Naive B cell (primary cell): ENCODE measurements at places on chromosomes 16 and 17.

DNA sequence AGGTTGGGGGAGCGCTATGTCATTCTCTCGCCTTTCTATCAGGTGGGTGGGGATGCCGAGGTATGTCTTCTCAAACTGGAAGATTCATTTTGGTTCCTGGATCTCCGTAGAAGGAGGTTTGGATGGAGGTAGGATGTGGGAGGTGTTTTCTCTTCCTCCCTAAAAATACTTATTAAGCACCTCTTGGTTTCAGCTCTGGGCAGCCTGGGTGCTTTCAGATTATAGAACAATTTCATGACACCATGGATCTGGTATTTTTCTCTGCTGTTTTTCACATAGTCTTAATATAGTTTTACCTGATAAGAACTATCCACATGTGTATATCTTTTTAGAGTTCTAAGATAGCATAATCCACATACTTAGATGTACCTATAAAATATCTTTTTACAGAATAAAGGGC, 92.9 kb downstream of the YPEL2 start:
- no peak for DNase-seq

DNA sequence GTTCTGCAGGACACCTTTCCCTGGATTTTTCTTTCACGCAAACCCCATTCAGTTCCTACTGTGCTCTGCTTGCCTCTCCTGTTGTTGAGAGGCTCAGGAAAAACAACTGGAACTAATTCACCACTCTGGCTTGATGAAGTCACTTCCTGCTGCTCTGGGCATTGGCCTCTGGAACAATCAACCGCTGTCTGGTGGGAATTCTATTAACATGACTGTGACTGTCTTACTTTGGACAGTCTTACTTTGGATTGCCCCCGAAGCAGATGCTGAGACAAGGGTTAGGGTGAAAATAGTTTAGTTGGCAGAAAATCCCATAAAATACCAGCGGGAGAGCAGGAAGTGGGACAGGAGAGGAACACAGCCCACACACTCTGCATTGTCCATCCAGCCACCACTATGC, 90.0 kb upstream of the HSBP1 start:
- DNase-seq = no peak

GRCh38 chr17:57140316-57140715, 55.3 kb downstream of the AKAP1 start:
- DNase-seq = no peak

DNA sequence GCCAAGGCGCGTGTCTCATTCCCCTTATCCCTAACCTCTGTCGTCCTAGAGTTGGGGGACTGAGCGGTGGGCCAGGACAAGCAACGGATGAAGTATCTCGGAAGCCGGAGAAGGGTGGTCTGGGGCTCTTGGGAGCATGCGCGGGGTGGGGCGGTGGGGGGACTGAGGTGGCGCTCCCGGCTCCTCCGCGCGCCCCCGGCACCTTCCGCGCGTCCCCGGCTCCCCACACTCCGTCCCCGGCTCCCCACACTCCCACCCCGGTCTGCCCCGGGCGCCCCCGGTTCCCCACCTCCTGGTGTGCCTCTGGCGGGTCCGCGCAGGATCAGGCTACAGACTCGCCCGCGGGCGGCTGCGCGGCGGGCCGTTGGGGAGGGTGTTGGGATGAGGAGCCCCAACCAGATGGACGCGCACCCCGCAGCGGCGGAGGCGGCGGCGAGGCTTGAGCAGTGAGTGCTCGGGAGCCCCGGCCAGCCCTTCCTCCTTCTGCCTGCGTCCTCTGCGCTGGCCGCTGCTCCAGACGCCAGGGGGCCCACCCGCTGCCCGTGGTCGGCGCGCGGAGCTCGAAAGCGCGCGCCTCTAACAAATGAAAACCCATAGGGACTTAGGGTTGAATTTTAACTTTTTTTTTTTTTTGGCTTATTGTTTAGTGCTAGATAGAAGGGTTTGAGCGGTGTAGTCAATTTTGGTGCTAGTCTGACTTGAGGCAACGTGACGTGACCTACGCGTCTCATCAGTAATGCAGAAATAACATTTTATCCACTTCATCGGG, 5.6 kb upstream of the CRYM start:
- peak; percentile 39 for DNase-seq

DNA sequence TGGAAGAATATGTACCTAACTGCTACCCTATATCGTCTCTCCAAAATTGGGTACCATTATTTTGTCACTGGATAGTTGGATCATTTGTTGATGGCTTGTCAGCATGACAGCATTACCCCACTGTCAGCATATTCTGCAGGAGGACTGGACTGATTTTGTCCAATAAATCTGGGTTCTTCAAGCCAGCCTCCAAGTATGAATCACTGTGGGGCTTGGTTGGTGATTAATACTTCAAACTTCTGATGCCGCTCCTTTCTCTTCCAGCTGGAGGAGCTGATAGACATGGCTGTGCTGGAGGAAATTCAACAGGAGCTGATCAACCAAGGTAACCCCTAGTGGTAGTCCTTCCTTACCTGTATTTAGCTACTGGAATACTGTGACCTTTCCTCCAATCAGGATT, 2.5 kb downstream of the RPAIN start:
- DNase-seq = no peak

DNA sequence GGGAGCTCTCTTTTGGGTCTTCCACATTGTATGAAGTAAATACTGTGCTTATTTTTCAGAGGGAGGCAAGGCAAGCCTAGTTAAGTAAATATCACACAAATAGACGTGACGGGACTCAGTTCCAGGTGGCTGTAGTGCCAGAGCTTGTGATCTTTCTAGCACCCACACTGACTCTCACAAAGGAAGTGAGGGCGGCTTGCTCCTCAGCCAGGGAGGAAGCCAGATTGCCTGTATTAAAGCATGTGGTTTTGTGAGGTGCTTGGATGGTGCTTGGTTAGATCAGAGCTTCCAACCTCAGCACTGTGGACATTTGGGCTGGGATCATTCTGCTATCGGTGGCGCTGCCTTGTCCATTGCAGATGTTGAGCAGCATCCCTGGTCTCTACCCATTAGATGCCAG, 80.1 kb downstream of the VAT1L start:
- no peak for DNase-seq

DNA sequence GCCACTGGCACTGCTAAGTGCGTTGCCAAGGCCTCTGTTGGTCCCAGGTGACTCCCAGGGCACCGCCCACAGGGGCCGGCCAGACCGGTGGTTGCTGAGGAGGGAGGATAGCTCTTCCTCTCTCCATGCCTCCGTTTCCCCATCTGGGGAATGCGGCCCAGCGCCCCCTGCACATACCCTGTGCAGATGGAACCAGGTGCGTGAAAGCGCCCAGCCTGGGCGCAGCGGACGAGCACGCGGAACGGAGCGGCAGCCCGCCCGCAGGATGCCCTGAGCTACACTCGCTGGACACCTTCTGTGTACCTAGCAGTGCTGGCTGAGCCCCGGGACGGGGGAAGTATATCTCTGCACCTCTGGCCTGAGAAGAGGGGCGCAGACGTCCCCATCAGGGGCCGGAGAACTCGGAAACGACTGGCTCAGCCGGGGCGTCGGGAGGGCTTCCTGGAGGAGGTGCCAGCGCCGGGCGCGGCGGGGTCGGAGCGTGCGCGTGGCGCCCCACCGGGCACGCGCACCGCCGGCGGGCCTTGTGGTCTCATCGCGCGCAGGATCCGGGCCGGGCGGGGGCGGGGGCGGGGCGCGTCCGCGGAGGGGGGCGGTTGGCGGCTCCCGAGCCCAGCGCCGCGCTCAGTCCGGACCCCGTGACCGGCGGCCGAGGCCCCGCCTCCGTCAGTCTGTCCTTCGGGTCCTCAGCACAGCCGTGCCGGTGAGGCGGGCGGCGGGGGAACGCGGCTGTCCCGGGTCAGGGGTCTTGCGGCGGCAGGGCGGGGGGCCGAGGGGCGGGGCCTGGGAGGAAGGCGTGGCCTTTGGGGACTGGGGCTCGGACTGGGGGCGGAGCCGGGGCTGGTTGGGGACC, at the start of the genes CCDC78 and HAGHL:
TSS of gene CCDC78 (minus strand) at position 6 of the 853 bp plus-strand sequence. CDS start 76 bp downstream, outside the sequence.
TSS of gene HAGHL (plus strand) at position 669 of the 853 bp plus-strand sequence. CDS start 404 bp downstream, outside the sequence.
- DNase-seq = peak; percentile 56

GRCh38 chr17:57407287-57408070, 151.2 kb downstream of the MSI2 start:
- no peak for DNase-seq

- no peak for DNase-seq
Measured at GRCh38 chr16:253833-254232, 19.2 kb downstream of the FAM234A start.

DNA sequence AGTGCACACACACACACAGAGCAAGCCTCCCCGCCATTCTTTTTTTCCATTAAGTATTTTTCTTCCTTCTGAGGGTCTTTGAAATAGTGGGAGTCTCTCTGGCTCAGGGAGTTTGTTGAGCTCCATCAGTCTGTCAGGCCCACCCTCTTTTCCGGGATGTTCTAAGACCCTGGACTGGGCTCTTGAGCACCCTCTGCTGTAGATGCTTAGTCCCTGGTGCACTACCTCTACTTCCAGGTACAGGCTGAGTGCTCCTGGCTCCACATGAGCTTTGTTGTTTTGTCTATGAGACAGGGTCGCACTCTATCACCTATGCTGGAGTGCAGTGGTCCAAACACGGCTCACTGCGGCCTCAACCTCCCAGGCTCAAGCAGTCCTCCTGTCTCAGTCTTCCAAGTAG, 20.7 kb downstream of the LIMD2 start:
- DNase-seq = no peak

DNA sequence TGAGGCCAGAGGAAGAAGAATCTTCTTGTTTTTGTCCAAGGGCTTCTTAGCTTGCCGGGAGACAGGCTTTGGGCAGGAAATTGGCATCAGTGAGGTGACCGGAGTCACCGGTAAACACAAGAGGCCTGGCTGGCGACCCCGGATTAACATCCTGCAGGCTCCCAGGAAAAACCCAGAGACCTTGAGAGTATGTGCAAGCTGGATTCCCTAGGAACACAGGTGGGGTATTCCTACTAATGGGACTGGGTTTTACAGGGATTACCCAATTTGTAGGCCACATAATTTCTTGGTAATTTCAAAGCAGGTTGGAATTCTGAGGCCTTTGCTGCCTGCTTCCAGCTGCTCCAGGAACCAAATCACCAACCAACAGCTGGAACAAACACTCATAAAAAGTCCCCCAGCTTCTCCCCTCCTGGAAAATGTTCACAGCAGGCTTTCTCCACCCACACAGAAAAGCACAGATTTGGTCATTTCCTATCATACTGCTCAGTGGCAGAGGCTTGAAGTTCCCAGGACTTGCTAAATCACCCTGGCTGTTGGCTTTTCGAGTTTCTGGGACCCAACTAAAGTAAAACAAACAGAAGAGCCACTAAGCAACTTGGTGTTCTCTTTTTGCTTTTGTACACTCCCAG, 258.8 kb downstream of the IRF8 start:
- DNase-seq = no peak

DNA sequence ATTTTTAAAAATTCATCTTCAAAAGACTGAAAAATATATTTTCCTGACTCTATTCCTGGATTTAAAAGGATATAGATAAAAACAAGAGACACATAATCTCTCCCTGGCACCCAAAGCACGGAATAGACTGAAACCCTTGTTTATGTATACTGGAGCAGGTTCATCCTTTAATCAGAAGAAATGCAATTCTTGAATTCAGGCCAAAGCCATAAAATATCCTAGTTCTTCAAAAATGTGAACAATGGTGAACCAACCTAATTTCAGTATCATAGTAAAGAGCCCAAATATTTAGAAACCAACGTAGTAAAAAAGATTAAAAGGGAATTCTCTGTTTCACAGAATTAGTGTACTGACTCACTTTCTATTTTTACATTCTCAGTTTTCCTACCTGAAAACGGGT, 188.5 kb upstream of the C17orf78 start:
- DNase-seq = no peak

DNA sequence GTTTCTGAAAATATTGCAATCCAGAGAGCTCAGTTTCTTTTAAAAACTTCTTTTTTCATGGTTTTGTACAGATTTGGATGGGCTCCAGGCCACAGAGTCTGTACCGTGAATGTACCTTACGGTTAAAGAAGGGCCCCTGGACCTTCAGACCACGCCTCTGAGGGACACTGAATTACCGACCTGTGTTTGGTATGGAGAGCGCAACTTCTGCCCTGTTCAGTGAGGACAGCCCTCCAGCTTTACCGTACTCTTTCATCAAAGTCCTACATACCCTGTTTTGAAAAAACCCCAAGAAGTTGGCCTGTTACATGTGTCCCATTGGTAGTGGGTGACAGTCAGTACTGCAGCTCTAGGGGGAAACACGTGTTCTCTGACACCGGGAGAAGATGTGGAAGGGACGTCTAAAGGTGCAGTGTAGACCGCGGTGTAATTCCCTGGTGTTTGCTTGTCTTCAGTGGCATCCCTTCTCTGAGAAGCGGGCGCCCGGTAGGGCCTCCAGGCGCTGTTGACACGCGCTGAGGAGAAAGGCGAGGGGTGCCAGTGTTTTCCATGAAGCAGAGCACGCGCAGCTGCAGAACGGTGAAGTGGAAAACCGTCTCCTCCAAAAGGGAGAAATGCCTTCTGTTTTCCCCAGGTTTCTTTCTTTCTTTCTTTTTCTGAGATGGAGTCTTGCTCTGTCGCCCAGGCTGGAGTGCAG, 6.2 kb downstream of the PGS1 start:
- no peak for DNase-seq

DNA sequence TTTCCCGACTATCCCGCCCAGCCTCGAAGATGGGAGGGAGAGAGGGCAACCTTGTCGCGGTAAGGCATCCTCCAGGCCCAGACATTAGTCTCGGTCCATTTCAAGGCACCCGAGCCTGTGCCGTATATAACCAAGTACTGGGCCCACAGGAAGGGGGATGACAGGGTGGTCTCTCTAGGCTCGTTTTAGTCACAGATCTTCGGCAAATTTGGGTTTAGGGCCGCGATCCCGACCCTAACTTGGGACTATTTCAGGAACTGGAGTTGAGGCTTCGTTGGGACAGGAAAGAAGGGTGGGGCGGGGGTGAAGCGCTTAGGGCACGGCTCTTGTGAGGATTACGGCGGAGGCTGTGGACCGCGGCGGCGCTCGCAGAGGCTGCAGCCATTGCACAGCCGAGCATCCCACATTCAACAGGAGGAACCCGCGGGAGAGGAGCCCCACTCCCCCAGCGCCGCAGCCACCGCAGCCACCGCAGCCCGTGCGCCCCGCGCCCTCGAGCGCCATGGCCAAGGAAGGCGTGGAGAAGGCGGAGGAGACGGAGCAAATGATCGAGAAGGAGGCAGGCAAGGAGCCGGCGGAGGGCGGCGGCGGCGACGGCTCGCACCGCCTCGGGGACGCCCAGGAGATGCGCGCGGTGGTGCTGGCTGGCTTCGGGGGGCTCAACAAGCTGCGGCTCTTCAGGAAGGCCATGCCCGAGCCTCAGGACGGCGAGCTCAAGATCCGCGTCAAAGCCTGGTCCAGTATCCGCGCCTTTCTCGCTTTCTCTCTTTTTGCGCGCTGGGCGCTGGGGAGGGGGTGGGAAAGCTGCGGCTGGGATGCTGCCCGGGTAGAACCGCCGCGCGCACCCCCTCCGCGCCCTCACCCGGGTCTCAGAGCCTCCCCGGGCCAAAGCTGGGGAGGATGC, at the start of gene VAT1L:
TSS of gene VAT1L (plus strand) at position 384 of the 904 bp plus-strand sequence. CDS start at position 503, 119 bp downstream.
- no peak for DNase-seq

DNA sequence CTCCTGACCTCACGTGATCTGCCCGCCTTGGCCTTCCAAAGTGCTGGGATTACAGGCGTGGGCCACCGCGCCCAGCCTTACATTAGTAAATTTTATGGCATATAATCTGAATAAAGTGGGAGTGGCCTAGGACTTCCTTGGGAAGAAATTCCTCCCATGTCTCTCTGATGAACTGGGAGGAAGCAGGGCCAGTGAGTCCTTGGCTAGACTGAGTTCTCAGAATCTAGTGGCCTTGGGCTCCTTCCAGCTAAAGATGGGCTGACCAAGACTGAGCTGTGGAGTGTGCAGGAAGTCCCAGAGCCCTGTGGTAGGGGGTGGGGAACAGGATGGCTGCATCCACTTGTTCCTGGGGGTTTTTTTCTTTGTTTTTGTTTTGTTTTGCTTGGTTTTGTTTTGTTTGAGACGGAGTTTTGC, 10.0 kb upstream of the NAGLU start:
- DNase-seq = no peak
